Fibroblast of lung (primary cell): ENCODE measurements at places on chromosomes 11 and 22.

- no peaks in the 10 kb centered on the region for H3K36me3 ChIP-seq
- H3K27me3 ChIP-seq = no peaks in the 10 kb centered on the region
- H3K27ac ChIP-seq = peak overlapping the region; percentile 72
- H3K4me1 ChIP-seq = peaks cover 8% of the 10 kb centered on the region
- peak; percentile 89 for DNase-seq
- H3K4me3 ChIP-seq = no peak overlapping the region
These were observed 58.5 kb upstream of the PARVA start for GRCh38 chr11:12318791-12319438.

- peaks cover 2% of the 10 kb centered on the region for H3K36me3 ChIP-seq
- no peak for DNase-seq
- H3K4me1 ChIP-seq = peaks cover 12% of the 10 kb centered on the region
- H3K27ac ChIP-seq = peak overlapping the region; percentile 17
These were observed 15.4 kb downstream of the CAPN5 start for GRCh38 chr11:77081976-77082836.

DNA sequence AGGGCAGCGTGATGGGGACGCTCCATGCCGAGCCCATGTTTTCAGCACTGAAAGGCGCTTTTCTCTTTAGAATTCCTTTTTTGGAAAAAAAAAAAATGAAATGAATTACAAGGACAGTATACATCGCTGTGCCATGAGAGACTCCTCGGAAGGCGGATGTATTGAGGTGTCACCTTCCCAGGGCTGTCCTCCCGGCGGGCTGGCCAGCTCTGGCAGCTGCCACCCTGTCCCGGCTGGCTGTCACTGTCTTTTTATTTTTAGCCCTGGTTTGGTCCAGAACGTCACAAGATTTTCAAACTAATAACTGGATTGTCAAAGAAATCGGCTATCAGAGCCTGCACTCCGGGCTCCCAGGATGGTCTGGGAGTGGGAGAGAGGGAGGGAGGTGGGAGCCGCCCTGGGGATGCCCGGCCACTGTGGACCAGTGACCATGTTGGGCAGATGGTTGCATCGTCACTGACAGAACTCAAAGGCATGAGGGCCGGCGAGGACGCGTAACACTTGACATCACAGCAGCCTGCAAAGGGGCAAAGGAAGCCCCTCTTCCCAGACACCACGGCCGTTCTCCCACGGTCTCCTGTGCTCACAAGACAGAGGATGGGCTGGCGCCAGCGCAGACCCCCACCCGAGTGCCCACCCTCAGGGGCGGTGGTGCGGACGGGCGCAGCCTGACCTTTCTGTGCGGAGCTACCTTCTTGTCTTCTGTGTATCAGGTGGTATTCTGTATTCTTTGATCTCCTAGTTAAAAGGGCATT, 392.9 kb downstream of the TBC1D22A start:
- no peak for DNase-seq
- no peaks in the 10 kb centered on the region for H3K36me3 ChIP-seq
- peaks cover 3% of the 10 kb centered on the region for H3K4me1 ChIP-seq
- peak overlapping the region; percentile 52 for H3K4me3 ChIP-seq
- no peaks in the 10 kb centered on the region for H3K27me3 ChIP-seq

- no peak overlapping the region for H3K27ac ChIP-seq
- no peaks in the 10 kb centered on the region for H3K36me3 ChIP-seq
These were observed 20.9 kb downstream of the TRIM29 start for GRCh38 chr11:120116966-120117365.

DNA sequence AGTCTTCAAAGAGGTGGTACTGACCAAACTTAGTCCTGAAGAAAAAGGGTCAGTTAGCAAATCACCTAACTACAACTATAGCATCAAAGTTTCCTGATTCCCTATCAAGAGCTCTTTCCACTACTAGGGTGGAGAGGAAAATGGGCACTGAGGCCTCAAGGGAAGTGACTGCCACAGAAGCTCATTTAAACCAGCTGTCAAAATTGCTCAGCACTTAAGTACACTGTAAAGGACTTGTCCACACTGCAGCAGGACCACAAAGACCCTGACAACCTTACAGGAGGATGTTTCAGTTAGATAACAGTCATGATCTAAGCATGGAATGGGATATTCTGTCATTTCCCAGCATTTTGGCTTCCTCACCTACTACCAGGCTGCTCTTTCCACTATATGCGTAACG, 33.0 kb downstream of the FAM168A start:
- H3K36me3 ChIP-seq = no peaks in the 10 kb centered on the region
- peaks cover 2% of the 10 kb centered on the region for H3K4me1 ChIP-seq
- DNase-seq = no peak
- no peak overlapping the region for H3K4me3 ChIP-seq
- no peak overlapping the region for H3K27ac ChIP-seq

DNA sequence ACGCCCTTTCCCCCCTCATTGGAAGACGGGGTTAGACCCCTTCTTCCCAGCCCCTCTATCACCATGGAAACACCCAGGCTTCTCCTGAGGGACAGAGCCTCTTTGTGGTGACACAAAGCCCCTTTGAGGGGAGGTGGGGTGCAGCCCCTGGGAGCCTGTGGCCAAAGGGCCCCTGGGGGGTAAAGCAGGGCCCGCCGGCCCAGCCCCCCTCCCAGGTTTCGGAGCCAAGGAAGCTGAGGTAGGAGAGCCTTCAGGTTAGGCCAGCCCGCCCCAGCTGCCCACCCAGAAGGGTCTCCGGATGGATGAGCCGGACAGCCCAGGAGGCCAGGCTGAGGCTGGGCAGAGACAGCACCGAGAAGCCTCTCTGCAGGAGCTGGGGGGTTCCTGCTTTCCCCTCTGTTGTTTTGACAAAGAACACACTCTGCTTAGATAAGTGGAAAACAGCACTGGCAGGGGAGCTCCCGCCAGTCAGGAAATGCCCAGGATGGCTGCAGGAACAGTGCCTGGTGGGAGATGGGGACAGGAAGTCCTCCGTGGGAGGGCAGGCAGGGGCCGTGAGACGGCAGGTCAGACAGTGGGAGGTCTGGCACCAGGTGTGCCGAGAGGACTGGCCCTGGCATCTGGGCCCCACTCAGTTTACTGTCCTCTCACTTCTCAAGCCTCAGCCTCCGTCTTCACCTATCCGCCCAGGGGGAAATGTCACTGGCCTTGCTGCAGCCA, 18.2 kb downstream of the ARVCF start:
- H3K27ac ChIP-seq = no peak overlapping the region
- H3K4me1 ChIP-seq = peaks cover 11% of the 10 kb centered on the region
- no peaks in the 10 kb centered on the region for H3K36me3 ChIP-seq
- peaks cover 4% of the 10 kb centered on the region for H3K27me3 ChIP-seq
